ENCODE measurements at places on chromosomes 5 and 9.
A peak's percentile ranks its signal among the peaks of the same experiment; 100 is the strongest.

GRCh38 chr5:112186401-112186990, 232.6 kb downstream of the EPB41L4A start:
- peak; percentile 52 for DNase-seq

DNA sequence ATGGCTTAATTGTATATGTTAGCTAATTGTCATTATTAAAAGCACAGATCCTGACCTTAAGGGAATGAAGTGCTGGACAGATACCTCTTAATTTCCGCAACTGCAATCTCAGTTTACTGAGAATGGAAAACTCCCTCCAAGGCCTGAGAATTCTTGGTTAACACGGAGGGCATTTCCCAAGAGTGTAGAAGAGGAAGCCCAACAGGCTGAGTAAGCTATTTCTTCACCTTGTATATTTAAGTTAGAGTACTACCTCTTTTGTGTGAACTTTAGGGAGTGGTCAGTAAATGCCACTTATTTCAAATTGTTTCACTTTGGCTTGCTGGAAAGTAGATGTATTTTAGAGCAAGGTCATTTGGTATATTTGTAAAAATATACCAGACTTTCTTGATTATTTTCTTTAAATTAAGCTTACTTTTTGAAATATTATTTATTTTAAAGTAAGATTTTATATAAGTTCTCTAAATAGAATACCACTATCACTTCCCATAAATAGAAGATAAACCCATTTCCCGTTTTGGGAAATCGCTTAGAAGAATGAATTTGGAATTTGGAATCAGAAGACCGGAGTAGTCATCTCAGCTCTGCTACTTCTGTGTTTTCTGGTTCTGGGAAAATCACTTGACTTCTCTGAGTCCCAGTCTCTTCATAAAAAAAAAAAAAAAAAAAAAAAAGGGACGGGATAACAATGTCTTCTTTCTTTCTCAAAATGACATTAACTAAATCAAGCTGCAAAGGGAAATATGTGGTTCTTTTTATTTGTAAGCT, 26.0 kb upstream of the C9orf72 start:
- DNase-seq: peak; percentile 63

GRCh38 chr5:116872986-116873385, 298.4 kb upstream of the SEMA6A start:
- no peak for DNase-seq

GRCh38 chr9:83775932-83776331, 41.6 kb downstream of the GKAP1 start:
- no peak for DNase-seq

GRCh38 chr9:121910491-121911040, 182.5 kb downstream of the TTLL11 start:
- DNase-seq: no peak

- DNase-seq: no peak
Measured at GRCh38 chr5:132313366-132313765, 19.2 kb downstream of the SLC22A4 start.

DNA sequence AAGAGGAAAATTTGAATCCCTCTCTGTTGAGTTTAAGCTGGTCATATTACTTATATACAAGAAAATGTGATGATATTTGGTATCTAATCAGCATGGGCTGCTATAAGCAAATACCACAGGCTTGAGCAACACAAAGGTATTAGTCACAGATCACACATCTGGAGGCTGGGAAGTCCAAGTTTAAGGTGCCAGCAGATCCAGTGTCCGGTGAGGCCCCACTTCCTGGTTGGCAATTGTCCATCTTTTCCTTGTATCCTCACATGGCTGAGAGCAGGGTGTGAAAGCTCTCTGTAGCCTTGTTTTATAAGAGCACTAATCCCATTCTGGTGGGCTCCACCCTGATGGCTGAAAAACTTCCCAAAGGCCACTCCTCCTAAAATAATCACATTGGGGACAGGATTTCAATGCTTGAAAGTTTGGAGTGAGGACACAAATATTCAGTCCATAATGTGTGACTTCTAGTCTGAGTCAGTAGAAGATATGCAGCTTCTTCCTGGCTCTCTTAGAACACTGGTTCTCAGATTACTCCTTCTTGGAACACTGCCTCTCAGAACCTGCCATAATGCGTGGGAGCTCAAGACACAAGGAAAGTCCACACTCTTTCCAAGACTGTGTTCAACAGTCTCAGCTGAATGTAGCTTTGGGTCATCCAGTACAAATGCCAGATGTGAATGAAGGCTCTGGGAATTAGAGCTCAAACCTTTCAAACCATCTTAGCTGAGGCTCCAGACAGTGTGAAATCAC, 124.1 kb downstream of the PRDM9 start:
- DNase-seq: no peak

GRCh38 chr5:73103870-73104299, 16.5 kb upstream of the TMEM171 start:
- no peak for DNase-seq

DNA sequence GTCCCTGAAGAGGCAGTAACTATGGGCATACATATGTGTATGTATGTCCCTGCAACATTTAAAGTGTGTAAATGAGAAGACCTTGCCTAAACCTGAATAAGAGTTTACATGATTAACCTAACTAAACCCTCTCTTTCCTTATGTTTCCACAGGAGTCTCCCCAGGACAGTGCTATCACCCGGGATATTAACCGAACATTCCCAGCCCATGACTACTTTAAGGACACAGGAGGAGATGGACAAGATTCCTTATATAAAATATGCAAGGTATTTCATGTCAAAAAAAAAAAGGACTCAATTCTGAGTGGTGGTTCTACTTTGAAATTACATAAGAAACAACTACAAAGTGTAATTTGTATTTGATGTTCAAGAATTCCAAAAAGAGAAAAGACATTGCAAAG, 31.7 kb downstream of the GPR21 start:
- DNase-seq: no peak

DNA sequence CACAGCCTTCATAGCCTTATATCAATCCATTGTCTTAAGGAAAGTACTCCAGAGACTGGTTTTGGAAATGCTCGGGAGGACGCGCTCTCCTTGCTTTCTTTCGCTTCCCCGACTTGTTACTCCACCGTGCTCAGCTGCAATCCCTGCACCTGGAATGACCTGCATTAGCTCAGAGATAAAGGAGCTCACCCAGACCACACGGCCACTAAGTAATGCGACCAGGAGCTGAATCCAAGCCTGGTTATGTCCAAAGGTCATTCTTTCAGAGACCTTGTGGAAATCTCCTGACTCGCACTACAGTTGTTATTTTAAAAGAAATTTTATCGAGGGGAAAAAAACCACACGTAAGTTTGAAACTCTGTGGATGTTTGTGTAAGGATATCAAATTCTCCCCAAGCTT, 135.3 kb upstream of the DPYSL3 start:
- no peak for DNase-seq

- no peak for DNase-seq
Measured at GRCh38 chr9:4499917-4500316, 9.6 kb downstream of the SLC1A1 start.

DNA sequence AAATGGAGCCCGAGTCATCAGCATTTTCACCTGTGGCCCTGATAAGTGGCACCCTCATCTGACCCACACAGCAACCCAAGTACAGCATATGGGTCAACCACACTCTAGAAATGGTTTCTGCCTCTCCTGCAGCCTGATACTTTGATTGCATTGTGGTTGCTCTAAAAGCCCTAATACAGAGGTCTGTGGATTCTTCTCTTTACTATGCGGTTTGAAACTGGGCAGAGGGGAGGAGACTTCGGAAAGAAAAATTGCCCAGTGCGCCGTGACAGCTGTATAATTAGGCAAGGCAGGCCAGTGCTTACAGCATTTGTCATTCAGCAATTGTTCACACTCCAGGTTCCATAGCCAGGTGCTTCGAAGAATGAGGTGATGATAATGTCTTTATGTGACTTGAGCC, 361.0 kb downstream of the NFIB start:
- no peak for DNase-seq

DNA sequence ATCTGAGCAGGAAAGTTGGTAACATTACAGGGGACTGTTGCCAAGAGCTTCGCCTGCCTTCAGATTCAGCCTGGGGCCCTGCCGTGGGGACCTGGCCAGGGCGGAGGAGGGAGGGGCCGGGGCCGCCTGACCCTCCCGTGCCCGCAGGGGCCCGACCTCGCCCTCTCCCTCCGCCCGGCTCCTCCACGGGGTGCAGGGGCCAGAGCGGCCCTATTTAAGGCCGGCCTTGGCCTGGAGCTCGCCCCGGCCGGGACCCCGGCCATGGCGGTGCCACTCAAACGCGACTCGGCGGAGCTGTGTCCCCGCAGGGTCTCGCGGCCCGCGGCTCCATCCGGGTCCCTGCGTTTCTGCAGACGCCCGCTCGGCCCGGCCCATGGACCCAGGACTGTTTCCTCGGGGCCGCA, 757 bp downstream of the TMEM250 start:
- DNase-seq: peak; percentile 47

All from NB4 (cell line).